ENCODE measurements at places on chromosomes 1 and 21.
A peak's percentile ranks its signal among the peaks of the same experiment; 100 is the strongest.

DNA sequence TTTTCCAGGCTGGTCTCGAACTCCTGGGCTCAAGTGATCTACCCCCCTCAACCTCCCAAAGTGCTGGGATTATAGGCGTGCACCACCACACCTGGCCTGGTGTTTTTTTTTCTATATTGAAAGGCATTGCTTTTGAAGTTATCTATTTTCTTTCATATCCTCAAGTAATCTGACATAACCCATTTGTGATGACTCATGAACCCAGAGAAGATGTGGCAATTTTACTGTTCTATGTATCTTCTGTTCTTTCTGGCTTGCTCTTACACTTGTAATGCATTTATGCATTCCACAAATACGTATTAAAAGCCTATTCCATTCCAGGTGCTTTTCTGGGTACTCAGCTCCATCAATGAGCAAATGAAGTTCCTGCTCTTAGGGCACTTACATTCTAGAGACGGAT is 29.9 kb upstream of the ERRFI1 start:
- peak; percentile 69 for DNase-seq

DNA sequence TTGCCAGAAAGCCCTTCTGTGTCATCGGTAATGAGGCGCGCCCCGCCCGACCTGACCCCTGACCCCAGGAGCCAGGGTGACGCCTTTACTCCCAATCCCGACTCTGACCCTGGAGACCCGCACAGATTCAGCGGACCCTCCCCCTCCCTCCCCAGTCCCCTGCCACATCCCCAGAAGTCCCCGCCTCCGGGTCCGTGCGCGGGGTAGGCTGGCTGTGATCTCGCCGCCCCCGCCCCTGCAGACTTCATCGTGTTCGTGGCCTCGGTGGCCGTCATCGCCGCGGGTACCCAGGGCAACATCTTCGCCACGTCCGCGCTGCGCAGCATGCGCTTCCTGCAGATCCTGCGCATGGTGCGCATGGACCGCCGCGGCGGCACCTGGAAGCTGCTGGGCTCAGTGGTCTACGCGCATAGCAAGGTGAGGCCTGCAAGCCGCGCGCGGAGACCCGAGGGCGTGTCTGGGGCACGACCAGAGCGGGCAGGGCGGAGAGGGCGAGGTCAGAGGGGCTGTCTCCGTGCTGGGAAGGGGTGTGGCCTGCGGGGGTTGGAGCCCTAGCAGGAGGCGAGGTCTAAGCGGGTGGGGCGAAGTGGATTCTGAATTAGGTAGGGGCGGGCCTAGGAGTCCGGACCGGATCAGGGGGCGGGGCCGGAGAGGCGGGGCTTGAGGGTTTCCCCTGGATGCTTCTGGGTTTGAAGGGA is 34.8 kb downstream of the KCNQ4 start:
- DNase-seq: peak; percentile 49

DNA sequence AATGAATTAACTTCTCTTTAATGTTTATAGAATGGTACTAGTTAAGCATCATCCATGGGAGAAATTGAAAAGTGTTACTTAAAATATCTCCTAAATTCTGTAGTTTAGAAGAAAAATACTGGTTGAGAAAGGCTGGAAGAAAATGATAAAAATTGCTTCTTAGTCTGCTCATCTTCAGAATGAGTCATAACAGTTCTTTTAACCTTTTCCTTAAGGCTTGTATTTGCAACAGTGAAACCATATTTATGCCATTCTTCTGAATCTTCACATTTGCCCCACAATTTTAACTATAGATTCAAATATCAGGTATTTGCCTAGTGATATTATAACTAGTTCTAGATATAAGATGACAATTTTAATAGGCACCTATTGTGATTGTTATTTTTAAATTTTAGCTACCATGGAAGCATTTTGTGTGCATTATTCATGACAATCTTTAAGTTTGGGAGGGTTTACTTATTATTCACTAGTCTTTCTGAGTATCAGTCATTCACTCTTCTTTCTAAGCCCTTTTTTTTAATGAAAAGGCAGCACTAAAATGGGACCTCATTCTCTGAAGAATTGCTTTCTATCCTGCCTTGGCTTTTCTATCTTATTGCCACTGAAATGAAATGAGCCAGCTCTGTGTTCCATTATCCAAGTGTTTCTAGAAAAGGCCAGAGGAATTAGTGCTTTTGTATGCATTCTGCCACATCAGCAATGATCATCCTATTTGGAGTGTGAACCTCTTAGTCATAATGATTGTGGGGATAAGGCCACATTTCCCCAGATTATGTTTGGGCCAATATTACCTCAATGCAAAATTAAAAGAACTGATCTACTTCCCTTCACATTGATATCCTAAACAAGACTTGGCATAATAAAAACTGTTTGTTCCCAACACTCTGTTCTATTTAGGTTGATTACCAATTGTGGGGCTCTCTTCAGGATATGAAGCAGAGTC is 58.4 kb downstream of the SAMSN1 start:
- DNase-seq: no peak

DNA sequence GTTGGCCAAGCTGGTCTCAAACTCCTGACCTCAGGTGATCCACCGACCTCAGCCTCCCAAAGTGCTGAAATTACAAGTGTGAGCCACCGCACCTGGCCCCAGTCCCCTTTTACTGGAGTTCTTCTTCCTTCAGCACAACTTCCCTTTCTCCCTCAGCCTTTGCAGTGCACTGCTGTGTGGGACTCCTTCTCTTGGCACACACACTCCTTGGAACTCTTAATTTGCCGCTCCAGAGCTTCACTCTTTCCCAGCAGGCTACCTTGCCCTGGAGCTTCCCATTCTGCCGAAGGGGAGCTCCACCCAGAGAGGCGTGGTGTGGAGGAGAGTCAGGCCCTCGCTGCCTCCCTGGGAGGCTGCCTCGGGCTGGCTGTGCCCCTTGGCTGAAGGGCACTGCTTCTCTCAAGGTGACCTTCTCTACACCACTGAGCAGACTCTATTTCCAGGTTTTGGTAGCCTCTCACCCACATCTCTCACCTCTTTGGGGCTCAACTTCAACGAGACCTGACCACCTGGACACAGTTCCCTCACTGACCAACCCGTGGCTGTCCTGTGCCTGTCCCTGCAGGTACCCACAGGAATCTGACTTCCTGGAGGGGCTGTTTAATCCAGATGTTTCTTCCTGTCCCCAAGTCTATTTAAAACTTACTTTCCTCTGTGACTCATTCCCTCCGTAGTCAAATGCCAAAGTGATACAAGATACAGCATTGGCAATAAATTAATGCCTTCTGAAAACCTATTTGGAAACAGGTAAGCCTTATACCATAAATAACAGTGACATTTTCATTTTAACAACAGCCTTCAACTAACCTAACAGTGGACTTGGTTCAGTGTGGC is 227.3 kb upstream of the KIAA0040 start:
- DNase-seq: no peak

DNA sequence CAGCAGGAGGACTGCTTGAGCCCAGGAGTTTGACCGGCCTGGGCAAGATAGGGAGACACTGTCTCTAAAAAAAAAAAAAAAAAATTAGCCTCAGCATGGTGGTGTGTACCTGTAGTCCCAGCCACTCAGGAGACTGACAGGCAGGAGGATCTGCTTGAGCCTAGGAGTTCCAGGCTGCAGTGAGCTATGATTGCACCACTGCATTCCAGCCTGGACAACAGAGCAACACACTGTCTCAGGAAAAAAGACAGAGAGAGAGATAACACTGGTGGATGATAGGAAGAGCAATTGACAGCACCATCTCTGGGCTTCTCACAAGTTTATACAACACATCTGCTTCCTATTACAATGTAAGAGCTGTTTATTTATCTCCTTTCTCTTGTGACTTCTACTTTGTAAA is 2.4 kb upstream of the RNU11 start:
- no peak for DNase-seq

DNA sequence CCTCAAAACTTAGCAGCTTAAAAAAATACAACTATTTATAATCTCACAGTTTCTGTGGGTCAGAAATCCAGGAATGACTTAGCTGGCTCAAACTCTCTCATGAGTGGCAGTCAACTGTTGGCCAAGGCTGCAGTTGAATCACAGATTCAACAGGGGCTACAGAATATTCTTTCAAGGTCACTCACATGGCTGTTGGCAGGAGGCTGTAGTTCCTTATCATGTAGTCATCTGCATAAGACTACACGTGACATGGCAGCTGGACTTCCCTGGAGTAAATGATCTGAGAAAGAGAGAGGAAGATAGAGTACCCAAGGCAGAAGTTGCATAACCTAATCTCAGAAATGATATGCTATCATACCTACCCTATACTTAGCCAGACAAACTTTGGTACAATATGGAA is 75.2 kb upstream of the TSPAN2 start:
- no peak for DNase-seq

Measured in ELR (cell line).